EL (cell line): ENCODE measurements at places on chromosomes 13 and 19.
A peak's percentile ranks its signal among the peaks of the same experiment; 100 is the strongest.

DNA sequence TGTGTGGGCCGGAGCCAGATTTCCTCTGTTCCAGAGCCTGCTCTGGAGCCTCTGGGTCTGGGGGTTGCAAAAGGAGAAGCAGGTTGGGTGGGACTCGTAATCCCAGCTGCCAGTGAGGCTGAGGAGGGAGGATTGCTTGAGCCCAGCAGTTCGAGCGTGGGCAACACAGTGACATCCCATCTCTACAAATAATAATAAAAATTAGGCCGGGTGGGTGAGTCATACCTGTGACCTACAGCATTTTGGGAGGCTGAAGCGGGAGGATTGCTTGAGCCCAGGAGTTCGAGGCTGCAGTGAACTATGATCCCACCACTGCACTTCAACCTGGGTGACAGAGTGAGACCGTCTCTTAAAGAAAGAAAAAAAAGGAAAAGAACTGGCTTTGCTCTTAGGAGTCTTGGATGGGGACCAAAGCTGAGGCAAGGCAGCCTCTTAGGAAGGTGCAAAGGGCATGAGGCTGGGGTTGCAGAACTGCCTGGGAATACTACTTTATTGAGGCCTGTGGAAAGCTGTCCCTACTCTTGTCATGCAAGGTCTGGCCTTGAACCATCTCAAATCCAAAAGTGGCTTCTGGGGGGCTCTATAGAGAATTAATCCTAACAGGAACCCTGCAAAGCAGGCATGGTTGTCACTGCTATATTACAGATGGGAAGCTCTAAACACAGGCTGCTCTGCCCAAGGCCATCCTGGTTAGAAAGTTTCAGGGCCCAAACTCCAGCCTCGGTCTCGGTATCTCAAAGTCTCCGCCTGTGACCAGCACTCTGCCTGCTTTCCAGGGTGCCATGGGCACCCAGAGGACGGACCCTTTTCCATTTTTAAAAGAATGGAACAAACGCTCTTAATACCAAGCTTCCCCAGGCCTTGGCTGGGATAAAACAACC lies 880 bp upstream of the C19orf12 start:
- peak; percentile 33 for DNase-seq

- no peak for DNase-seq
Observed at GRCh38 chr13:99969919-99970650, 1.5 kb downstream of the ZIC5 start.

- no peak for DNase-seq
Observed at GRCh38 chr19:54316746-54317107, 3.8 kb upstream of the LILRA5 start.

DNA sequence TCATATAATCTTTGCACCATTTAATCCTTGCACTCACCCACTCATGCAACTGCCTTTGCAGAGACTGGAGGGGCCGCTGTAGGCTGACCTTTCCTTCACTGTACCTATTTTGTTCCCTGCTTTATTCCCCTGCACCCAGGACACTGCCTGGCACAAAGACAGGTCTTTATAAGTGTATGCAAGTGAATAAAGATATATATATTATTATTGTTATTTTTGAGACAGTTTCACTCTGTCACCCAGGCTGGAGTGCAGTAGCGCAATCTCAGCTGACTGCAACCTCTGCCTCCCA lies 3.8 kb downstream of the ALOX5AP start:
- DNase-seq: no peak

DNA sequence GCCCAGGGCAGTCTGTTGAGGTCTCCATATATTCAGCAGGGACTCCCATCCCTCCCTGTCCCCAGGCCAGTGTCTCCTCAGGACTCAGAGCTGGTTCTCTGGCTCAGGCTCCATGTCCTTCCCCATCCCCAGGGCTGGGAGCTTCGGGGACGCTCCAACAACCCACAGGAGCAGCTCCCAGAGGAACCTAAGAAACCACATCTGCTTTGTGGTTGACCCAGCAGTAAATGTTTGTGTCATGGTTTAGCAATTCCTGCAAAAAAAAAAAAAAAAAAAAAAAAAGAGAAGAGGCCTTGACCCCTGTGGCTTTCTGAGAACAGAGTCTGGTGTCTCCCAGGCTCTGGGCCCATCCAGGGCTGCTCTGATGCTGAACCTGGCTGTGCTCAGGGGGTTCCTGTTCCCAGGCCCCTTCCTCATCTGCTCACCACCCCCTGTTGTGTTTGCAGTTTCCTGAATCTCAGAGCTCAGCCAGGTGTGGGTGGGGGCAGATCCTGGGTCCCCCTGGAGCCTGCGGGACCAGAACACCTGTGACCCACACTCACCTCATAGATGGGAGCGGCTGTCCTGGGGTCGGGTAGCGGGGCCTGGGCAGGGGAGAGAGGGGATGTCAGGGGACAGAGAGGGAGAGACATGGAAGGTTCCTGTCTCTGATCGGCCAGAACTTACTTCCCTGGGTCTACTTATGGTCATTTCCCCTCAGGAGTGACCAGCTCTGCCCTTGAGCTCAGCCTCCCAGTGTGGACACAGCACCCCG lies 25.2 kb upstream of the CEACAM1 start:
- DNase-seq: peak; percentile 83

DNA sequence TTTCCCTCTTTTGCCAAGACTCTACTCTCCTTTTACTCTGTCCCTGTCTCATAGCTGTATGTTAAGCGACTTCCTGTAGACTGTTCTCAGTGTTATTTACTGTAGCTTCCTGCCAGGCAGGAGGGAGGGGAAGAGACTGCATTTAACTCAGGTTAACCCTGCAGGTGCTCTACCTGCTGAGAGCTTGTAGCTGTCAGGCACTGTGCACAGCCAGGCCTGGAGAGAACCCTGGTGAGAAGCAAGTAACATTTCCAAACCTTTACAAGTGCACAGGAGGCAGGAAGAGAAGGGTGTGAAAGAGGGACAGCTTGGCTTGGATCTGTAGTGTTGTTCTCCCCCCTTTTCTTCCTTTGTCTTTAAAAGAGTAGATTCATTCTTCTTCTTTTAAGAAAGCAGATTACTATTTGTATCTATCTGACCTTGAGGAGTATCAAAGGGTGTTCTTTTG lies 167.1 kb downstream of the LMO7 start:
- no peak for DNase-seq
